Activated CD4-positive, alpha-beta T cell treated with anti-CD3 and anti-CD28 coated beads, Interleukin-2, amount 50 U/mL, for 16 hours (primary cell): ENCODE measurements at places on chromosomes 11 and 22.

DNA sequence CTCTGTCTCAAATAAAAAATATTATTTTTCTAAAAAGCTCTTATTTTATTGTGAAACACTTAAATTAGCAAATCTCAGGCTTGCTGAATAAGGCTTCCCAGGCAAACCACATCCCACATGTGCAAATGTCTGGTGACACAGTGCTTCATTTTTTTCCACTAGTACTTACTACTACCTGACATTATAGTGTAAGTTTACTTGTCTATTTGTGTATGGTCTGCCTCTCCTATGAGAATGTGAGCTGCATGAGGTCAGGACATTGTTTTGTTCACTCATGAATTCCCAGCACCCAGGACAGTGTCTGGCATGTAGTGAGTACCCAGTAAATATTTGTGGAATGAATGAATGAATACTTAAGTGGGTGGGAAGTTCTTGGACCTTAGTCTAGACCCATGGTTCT is 103.1 kb downstream of the PTPRJ start:
- DNase-seq = no peak

GRCh38 chr22:36937319-36938027 is 24.0 kb downstream of the CSF2RB start:
- DNase-seq = no peak

DNA sequence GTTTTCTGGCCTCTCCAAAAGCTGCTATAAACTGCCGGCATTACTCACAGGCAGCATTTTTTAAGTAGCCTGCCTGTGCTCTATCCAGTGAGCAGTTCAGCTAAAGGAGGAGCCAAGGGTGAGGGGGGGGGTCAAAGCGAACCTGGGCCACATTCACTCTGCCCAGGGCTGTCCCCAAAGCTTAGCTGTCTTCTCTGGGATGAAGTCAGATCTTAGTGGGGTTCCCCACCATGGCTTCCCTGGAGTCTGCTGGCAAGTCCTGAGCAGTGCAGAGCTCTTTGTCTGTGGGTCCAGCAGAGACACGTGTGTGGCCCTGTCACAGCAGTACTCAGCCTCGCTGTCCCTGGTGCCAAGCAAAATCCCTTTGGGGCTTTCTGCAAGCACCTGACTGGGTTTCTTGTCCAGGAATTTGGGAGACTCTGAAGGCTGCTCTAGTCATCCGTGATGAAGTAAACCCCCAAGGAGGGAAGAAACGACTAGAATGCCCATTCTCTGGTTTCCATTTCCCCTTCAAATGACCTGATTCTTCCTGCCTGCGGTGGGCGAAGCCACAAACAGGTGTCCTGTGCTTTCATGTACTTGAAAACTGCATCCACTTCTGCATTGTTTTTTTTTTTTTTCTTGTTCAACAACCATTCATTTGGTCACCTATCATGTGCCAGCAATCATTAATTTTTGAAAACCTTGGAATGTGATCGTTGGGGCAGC is 2.6 kb downstream of the KCNJ5 start:
- no peak for DNase-seq

DNA sequence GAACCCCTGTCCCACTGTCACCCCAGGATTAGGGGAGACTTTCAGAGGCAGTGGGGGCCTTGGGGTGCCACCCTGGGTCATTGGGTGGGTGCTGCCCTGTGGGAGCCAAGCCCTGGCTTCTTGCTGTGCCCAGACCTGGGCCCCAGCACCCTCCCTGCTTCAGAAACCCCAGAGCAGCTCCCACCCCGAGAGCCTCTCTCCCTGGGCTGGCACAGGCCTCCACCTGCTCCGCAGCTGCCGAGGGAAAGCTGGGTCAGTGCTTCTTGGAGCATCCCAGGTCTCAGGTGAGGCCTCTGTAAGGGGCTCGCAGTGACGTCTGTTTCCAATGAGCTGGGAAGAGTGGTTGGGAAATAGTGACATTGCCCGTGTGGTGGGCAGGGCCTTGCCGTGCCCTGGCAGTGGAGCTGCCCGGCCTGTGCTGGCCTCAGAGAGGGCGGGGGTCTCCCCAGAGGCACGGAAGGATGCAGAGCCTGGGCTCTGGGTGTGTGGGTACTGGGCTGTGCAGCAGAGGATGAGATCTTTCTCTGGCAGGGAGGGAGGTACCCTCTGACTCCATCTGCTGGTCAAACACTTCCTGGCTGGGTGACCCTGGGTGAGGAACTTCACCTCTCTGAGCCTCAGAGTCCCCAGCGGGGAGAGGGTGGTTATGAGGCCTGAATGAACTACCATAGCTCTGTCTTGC is 23.0 kb downstream of the C22orf23 start:
- peak; percentile 24 for DNase-seq

GRCh38 chr11:17786824-17787525 is 52.4 kb downstream of the KCNC1 start:
- DNase-seq = no peak

DNA sequence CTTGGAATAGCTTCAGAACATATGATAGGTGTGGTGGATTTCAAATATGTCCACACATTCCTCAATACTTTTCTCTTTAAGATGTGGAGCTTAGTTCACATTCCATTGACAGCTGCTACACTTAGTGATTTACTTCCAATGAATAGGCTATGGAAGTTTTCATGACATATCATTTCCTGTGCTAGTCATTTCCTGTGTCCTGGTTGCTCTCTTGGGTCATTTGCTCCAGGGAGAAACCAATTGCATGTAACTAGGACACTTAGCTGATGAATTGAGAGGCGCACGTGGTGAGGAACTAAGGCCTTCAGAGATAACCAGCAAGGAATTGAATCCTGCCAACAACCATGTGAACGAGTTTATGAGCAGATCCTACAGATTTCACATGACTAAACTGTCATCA is 120.9 kb downstream of the SLC17A6 start:
- no peak for DNase-seq

DNA sequence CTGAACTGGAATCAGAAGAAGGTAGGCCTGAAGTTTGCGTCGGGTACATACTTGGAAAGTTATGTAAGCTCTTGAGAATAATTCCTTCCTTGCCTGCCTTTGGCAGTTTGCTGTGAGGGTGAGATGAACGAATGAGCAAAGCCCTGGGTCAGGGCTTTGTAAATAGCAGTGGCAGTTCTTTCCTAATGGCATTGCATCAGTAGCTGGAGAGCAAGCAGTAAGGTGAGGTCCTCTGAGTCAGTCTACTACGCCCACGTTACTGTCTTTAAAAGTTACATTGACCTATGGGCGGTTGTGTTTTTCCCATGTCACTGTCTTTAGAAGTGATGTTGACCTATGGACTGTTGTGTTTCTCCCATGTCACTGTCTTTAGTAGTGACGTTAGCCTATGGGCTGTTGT is 179.1 kb upstream of the E2F8 start:
- DNase-seq = no peak

GRCh38 chr22:20571531-20572007 is 64.2 kb downstream of the MED15 start:
- peak; percentile 57 for DNase-seq

GRCh38 chr11:131616481-131617140 is 246.2 kb downstream of the NTM start:
- DNase-seq = peak; percentile 17

DNA sequence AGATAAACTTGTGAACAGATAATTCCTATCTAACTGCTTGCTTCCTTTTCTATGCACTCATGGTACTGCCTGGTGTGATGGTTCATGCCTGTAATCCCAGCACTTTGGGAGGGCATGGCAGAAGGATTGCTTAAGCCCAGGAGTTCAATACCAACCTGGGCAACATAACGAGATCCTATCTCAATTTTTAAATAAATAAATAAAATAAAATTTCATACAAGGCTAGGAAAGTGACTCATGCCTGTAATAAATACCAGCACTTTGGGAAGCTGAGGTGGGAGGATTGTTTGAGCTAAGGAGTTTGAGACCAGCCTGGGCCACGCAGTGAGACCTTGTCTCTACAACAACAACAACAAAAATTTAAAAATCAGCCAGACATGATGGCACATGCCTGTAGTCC is 166.6 kb downstream of the COMMD9 start:
- DNase-seq = no peak

GRCh38 chr11:28649922-28650321 is 541.7 kb downstream of the METTL15 start:
- DNase-seq = no peak

DNA sequence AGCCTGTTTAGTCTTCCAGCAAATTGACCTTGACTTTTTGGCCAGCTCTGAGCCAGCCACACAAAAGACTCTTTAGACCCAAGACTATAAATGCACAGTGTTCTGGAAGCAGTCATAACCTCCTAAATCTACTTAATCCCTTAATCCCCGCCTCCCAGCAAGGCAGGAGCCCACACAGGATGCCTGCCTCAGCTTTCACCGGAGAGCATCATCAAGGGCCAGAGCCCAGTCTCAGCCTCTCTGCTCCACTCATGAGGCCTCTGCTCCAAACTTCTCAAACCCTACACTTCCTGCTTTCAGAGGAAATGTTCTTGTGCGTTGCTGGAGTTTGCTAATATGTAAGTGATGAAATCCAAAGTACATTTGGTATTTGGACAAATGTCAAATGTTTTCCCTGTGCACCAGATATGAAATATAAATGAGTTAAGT is 57.9 kb upstream of the FSHB start:
- DNase-seq = no peak

- DNase-seq = peak; percentile 15
These were observed 58.0 kb downstream of the C11orf91 start for GRCh38 chr11:33642461-33643166.

GRCh38 chr11:82959987-82960778 is 58.6 kb downstream of the DDIAS start:
- DNase-seq = peak; percentile 81

- DNase-seq = peak; percentile 54
These were observed 114.6 kb upstream of the SESN3 start for GRCh38 chr11:95345651-95346050.

DNA sequence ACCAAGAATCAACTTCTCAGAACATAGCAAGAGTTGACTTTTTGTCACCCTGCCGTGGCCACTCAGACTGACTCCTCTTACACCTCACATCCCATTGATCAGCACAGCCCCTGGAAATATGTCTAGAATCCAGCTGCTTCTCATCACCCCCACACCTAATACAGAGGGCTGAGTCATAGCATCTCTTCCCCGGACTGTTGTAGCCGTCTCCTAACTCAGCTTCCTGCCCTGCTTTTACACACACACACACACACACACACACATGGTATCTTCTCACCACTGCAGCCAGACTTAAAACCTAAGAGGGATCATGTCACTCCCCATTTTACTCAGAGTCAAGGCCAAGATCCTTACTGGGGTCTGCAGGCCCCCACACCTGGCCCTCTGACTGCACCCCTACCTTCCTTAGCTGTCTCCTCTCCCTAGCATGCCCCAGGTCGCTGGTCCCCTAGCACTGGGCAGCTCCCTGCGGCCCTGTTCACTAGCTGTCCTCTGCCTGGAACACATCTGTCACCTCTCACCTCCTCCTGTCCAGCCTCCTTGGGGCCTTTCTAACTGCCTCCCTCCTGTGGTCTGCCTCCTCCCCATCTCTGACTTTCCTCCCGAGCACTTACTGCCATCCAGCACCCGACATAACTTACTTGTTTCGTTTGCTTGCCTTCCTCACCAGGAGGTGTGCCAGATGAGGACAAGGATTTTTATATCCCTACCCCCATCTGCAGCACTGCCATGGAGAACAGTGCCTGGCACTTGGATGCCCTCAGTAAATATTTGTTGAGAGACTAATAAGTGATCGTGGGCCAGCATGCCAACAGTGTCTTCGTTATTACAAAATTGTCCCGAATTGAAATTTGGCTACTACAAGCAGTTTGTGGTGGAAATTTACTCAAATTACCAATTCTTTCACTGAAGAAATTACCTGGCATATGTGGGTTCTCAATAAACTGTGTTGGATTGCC is 61.9 kb downstream of the BMAL1 start:
- peak; percentile 58 for DNase-seq

DNA sequence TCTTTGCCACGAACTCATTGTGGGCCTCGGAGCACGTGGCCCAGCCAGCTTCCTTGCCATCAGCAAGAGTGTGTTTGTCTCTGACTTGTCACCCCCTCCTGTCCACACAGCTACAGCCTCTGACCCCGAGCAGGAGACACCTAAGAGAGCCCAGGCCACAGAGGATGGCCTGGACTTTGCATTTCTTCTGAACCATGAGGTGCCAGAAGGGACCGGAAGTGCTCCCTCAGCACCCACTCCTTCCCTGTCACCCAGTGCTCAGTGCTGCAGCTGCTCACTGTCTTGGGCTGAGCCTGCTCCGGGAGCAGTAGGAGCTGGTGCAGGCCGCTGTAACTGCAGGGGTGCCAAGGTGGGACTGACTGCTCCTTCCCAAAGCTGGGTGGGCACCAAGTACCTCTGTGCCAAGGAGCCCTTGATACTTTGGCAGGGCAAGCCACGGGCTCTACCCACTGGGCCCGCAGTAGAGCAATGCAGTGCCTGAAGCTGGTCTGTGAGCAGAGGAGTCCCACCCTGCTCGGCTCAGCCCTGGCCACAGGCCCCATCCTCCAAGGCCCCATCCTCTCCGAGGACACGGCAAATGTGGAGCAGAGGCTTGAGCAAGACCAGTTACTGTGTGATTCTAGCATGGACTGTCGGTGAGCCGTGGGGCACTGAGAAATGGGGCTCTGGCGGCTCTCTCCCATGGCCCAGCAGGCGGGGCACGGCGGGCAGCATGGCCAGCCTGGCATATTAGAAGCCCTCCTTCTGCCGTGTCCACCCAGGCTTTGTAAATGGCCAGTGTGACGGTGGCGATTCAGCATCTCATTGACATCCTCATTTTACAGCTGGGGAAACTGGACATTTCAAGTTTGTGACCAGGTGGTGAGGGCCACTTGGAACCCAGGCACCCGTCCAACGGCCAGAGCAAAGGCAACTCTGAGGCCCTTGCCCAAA is 6.3 kb downstream of the GRK2 start:
- peak; percentile 53 for DNase-seq

DNA sequence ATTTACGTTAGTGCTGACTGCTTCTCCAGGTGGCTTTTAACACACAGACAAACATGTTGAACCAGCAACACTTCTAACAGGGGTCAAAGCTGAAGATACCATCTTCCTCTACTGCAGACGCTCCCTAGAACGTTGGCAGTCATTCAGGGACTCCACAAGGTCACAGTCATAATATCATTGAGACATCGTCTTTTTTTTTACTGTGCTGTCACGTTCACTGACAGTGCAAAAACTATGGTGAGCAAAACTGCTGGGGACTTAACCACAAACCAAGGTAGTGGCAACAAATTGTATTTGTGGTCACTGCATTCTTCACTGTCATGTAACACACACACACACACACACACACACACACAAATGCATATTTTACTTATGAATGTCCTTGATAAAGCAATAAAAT is 244.9 kb downstream of the CASP12 start:
- peak; percentile 73 for DNase-seq

DNA sequence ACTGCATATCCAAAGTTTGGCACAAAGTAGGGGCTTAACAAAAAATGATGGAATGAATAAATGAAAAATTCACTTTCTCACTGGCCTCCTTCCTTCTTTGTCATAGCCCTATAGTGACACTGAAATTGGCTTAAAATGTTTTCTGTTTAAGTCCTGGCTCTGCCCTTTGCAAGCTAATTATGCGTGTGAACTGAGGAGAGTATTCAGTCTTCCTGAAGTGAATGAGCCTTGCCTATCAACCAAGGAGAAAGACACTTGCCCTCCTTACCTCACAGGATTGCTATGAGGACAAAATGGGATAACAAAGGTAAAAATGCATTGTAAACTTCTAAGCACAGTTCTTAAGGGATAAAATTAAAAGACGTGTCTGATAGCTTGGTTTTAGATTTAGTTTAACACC is 729.8 kb upstream of the ANO3 start:
- no peak for DNase-seq
